ENCODE measurements at places on chromosomes 1 and 21.

DNA sequence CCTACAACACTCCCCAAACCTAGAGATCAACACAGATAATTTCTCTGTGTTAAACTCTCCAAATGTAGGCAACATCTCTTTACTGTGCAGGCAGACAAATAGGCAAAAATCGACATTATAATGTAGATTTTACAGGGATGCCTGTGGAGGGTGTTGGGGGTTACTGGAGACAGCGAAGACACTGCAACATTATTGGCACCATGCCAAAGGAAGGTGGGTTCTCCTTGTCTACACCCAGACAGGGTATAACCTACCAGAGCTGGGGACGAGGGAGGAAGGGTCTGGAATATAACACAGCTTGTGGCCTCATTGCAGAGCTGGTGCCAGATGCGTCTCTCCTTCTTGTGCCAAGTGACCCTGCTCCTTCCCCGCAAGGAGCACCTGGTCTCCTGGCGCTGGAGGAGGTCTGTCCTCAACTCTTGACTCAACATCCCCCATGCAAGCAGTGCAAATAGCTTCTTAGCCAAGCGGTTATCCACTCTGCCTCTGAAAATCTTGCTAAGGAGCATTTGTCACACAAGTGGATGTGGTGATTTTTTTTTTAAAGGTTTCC, 404.0 kb downstream of the PRDM2 start:
- no peaks in the 10 kb centered on the region for H3K27me3 ChIP-seq
- no peak for DNase-seq
- no peak overlapping the region for H3K27ac ChIP-seq
- H3K4me3 ChIP-seq = no peak overlapping the region
- no peaks in the 10 kb centered on the region for H3K36me3 ChIP-seq

DNA sequence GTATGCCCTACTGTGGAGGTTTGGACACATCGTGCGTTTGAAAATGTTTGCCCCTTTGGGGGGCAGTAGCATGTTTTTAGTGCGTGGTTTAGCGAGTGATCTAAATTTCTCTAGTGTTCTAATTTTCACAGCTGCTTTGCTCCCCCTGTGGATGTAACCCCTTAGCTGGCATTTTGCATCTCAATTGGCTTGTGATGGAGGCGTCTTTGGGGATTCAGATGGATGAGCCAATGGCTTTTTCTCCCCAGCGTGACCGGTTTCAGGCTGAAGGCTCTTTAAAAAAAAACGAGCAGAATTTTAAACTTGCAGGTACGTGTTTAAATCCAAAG, 836 bp downstream of the CDC7 start:
- no peak for DNase-seq
- H3K36me3 ChIP-seq = peaks cover 35% of the 10 kb centered on the region
- H3K27ac ChIP-seq = peak overlapping the region; percentile 99
- peak overlapping the region; percentile 65 for H3K4me3 ChIP-seq

- DNase-seq = no peak
- peaks cover 2% of the 10 kb centered on the region for H3K4me1 ChIP-seq
- H3K27ac ChIP-seq = no peak overlapping the region
These were observed 2.7 kb upstream of the RCC1 start for GRCh38 chr1:28503117-28503516.

- no peak overlapping the region for H3K4me3 ChIP-seq
- no peaks in the 10 kb centered on the region for H3K27me3 ChIP-seq
- DNase-seq = no peak
- H3K27ac ChIP-seq = no peak overlapping the region
- no peaks in the 10 kb centered on the region for H3K36me3 ChIP-seq
These were observed 160.9 kb upstream of the IVNS1ABP start for GRCh38 chr1:185477638-185478580.

All from neuronal stem cell (in vitro differentiated cells).